A172 (cell line): ENCODE measurements at places on chromosomes 4 and X. TPM values are rescaled to one million over a fixed set of nuclear protein-coding genes. Genes with fewer than 3 reads are reported as not detected.

DNA sequence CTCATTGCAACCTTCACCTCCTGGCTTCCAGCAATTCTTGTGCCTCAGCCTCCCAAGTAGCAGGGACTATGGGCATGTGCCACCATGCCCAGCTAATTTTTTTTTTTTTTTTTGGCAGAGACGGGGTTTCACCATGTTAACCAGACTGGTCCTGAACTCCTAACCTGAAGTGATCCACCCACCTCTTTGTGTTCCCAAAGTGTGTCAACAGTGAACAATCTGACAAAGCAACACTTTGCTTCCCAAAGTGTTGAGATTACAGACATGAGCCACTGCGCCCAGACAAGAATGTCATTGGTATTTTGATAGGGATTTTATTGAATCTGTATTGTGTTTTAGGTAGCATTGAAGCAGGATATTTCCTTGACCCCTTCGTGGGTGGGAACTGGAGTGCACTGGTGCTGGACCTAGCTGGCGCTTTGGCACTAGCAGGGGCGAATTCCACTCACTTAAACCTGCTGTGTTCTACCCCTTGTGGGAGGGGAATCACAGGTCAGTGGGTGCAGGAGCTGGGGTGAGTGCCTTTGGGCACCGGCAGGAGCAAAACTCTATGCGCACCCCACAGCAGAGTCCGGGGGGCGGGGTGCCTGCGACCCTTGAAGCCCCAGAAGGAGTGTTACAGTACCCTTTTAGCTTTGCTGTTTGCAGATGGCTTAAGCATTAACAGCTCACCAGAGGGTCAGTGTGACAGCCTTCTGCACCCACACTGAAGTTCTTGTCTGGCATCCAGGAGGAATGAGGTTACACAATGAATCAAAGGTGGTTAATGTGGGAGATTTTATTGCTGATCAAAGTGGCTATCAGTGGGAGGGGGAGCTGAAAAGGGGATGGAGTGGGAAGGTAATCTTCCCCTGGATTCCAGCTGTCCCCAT lies 21.9 kb downstream of the KLF8 start:
- DNase-seq = no peak

GRCh38 chr4:66955784-66956183 lies 589.5 kb downstream of the CENPC start:
- DNase-seq = no peak

DNA sequence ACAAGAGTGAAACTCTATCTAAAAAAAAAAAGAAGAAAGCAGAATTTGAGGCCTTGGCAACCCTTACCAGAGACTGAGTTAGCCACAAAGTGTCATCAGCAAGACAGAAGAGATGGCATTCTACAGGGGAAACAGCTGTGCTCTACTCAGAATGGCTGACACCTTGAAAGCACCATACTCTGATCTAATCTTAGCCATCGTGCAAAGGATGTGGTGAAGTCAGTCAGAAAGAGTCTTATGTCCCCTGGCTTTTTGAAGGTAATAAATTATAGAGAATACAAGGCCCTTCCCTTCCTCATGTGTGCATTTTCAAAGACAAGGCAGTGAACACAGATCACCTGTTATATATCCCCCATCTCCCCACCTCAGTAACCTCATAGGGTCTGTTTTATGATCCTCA lies 13.2 kb downstream of the CLNK start:
- no peak for DNase-seq

DNA sequence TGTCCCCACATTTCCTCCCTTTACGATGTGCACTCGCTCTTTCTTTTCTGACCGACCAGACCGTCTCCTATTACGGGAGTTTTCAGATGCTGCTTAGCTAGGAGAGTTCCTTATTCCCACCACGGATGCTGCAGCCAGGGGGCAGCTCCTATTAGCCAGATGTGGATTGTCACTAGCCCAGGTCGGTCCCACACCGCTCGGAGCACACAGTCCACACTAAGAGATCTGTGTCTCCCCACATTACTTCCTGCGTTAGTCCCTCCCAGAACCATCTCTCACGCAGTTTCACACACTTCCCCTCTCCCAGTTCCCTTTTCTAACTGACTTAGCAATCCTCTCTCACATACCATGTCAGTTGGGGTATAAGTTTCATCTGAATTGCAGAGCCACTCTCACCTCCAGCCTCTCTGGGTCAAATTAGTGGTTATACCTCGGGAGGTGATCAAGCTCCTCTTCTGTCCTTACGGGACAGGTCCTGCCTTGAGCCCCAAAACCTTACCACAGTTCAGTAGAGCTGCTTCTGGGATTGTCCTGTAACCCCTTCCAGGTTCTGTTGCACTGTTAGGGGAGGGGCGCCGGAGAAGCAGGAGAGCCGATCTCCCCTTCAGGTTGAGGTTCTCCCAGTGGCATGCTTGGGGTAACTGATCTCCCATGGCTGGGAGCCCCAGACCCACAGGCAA lies 28.2 kb downstream of the SULT1E1 start:
- DNase-seq = no peak

- no peak for DNase-seq
These were observed 5.4 kb upstream of the ACE2 start for GRCh38 chrX:15606136-15606535.

GRCh38 chr4:149264093-149264733 lies 551.4 kb downstream of the IQCM start:
- peak; percentile 62 for DNase-seq

GRCh38 chr4:85946821-85947220 lies 413.0 kb downstream of the MAPK10 start:
- DNase-seq = no peak

DNA sequence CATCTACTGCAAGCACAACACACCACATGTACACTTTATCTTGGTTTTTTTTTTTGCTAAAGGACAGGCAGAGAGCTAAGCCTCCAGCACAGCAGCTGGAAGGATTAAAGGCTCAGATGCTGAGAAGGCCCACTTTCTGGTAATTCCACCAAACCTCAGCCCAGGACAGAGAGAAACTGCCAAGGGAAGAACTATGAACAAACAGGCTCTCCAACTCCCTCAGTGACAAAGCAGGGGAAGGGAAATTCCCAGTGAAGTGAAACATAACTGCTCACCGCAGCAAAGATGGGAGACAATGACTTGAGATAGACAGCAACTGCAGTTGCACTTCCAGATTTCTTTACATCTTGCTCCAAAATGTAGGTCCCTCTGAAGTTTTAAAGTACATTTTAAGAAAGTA lies 4.8 kb downstream of the PROM1 start:
- no peak for DNase-seq

DNA sequence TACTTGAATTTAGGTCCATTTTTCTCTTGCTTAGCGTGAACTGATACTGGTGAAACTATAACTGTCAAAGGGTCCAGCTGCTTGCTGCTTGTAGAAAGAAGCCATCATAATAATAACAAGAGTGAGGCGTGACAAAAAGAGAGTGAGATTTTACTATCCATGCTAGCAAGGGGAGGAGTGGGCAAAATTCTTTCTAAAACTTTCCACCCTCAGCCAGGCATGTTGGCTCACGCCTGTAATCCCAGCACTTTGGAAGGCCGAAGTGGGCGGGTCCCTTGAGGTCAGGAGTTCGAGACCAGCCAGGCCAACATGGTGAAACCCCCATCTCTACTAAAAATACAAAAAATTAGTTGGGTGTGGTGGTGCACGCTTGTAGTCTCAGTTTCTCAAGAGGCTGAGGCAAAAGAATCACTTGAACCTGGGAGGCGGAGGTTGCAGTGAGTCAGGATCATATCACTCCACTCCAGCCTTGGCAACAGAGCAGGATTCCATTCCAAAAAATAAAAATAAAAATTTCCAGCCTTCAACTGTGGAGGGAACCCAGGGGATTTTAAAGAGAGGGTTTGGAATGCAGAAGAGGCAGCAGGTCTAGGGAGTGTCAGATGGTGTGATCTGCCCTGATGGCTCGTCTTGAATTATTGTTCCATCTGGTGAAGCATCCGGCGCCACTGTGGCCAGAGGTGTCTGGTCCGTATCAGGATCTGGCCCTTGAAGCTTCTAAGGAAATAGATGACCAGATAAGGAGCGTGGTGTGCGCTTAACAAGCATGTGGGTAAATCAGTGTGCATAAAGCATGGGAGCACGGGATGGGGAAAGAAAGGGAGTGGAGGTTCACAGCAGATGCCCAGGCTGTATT lies 51.8 kb downstream of the LRP2BP start:
- DNase-seq = peak; percentile 91

DNA sequence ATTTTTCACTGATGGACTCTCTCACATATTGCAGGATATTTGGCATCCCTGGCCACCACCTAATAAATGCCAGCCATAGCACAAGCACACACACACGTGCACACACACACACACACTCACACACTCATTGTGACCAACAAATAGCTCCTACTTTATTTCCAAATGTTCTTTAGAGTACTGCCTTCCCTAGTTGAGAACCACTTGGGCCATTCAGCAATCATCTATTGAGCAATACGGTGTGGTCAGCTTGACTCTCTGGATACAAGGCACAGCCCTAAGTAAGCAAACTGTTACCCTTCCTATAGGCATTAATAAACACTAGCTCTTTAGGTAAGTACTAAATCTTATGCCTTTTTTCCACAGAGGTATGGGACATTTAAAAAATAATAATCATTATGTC lies 21.1 kb downstream of the CORIN start:
- DNase-seq = no peak

DNA sequence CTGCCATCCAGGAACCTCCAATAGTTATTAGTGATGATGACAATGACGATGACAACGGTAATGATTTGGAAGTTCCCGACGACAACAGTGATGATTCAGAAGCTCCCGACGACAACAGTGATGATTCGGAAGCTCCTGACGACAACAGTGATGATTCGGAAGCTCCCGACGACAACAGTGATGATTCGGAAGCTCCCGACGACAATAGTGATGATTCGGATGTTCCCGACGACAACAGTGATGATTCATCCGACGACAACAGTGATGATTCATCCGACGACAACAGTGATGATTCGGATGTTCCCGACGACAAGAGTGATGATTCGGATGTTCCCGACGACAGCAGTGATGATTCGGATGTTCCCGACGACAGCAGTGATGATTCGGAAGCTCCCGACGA lies 14.7 kb downstream of the CXCR3 start:
- no peak for DNase-seq

- no peak for DNase-seq
These were observed 934.5 kb downstream of the STPG2 start for GRCh38 chr4:97208749-97209148.

Gene SLC16A2
- total RNA-seq = 6.6 and 7.9 TPM in 2 replicates

Gene ZNF711
- not detected in 2 replicates for total RNA-seq

Gene SSX2
- not detected in 2 replicates for total RNA-seq

Gene SORBS2
- total RNA-seq = 9.3 and 14.2 TPM in 2 replicates

Gene VCX
- 2.8 and 9.0 TPM in 2 replicates for total RNA-seq

Gene MAOA
- 1.7 and 2.7 TPM in 2 replicates for total RNA-seq

Gene EMCN
- total RNA-seq = not detected in 2 replicates
